ENCODE measurements at places on chromosomes 1 and 21.

- no peak overlapping the region for H3K4me3 ChIP-seq
- H3K36me3 ChIP-seq = no peaks in the 10 kb centered on the region
- H3K27ac ChIP-seq = no peak overlapping the region
- DNase-seq = no peak
- H3K4me1 ChIP-seq = no peaks in the 10 kb centered on the region
Observed at GRCh38 chr1:61591351-61591750, 133.6 kb downstream of the TM2D1 start.

DNA sequence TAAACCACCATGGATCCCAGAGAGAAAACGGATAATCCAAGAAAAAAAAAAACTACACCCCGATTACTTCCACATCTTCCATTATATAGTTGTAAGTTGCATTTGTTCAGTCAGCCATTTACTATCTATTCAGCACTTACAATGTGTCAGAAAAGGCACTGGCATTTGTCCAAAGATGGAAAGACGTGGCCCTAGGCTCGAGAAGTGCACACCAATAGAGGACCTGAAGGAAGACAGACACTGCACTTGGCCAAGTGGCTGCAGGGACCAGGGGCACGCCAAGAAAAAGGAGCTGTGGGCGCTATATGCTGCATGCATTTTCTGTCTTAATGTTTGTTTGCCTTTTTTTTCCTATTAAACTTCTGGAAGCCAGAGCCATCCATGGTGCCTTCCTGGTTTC lies 45.2 kb upstream of the LYST start:
- H3K27ac ChIP-seq = no peak overlapping the region
- H3K27me3 ChIP-seq = peaks cover 2% of the 10 kb centered on the region
- DNase-seq = no peak
- H3K4me3 ChIP-seq = no peak overlapping the region

GRCh38 chr1:7991504-7992440 lies 30.3 kb downstream of the PARK7 start:
- H3K27ac ChIP-seq = no peak overlapping the region
- H3K27me3 ChIP-seq = no peaks in the 10 kb centered on the region
- no peak for DNase-seq

- no peak overlapping the region for H3K4me3 ChIP-seq
- no peak overlapping the region for H3K27ac ChIP-seq
- DNase-seq = no peak
- H3K27me3 ChIP-seq = no peaks in the 10 kb centered on the region
- peaks cover 19% of the 10 kb centered on the region for H3K4me1 ChIP-seq
- peaks cover 43% of the 10 kb centered on the region for H3K36me3 ChIP-seq
Observed at GRCh38 chr1:220099826-220100225, 5.9 kb downstream of the IARS2 start.

DNA sequence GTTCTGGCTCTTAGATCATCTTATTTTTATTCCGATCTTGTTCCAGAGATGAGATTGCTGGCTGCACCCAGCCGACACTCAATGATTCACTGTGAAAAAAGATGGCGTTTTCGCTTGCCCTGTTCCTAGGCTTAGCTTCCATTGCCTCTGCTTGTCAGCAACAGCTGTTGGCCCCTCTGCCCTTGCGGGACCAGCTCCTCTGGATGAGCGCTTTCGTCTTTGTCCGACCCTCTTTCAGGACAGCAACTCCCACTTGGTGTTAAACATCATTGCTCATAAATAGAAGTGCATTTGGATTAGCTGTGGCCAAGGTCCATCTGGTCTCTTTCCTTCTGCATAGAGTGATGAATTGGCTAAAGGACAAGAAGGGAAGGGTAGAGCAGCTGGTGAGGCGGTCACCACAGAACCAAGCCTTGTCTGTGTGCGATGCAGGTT lies 43.5 kb upstream of the SCCPDH start:
- H3K27ac ChIP-seq = peak overlapping the region; percentile 11
- H3K27me3 ChIP-seq = no peaks in the 10 kb centered on the region
- no peaks in the 10 kb centered on the region for H3K36me3 ChIP-seq
- no peak overlapping the region for H3K4me3 ChIP-seq
- DNase-seq = no peak

GRCh38 chr1:39110325-39110851 lies 84.2 kb downstream of the NDUFS5 start:
- H3K36me3 ChIP-seq = no peaks in the 10 kb centered on the region
- no peak for DNase-seq
- peaks cover 9% of the 10 kb centered on the region for H3K4me1 ChIP-seq
- H3K27ac ChIP-seq = no peak overlapping the region
- no peak overlapping the region for H3K4me3 ChIP-seq

DNA sequence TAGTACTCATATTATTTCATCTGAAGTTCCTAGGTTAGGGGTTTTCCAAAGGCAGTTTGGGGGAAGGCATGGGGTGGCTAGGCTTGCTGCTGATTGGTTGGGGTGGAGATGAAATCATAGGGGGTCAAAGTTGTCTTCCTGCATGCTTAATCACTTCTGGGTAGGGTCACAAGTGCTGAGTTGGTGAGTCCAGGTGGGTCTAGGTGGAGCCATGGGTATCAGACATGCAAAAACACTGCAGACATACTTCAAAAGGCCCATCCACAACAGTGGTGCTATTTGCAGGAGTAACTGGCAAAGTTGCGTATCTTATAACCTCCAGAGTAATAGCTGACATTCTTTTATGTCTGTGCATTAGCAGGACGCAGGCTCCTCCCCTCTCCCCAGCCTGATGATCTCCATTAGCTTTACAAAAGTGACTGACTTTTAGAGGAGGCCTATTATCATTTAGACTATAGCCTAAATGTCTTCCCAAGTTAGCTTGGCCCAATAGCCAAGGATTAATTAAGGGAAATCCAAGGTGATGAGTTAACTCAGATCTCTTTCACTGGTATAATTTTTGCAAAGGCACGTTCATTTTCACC lies 374.4 kb upstream of the PRMT6 start:
- H3K27ac ChIP-seq = no peak overlapping the region
- no peak for DNase-seq
- H3K4me1 ChIP-seq = no peaks in the 10 kb centered on the region
- no peaks in the 10 kb centered on the region for H3K36me3 ChIP-seq
- H3K27me3 ChIP-seq = no peaks in the 10 kb centered on the region

- H3K27ac ChIP-seq = no peak overlapping the region
- peaks cover 6% of the 10 kb centered on the region for H3K4me1 ChIP-seq
- no peak overlapping the region for H3K4me3 ChIP-seq
- no peaks in the 10 kb centered on the region for H3K27me3 ChIP-seq
- no peak for DNase-seq
Observed at GRCh38 chr1:222045236-222045635, 303.3 kb upstream of the DUSP10 start.

DNA sequence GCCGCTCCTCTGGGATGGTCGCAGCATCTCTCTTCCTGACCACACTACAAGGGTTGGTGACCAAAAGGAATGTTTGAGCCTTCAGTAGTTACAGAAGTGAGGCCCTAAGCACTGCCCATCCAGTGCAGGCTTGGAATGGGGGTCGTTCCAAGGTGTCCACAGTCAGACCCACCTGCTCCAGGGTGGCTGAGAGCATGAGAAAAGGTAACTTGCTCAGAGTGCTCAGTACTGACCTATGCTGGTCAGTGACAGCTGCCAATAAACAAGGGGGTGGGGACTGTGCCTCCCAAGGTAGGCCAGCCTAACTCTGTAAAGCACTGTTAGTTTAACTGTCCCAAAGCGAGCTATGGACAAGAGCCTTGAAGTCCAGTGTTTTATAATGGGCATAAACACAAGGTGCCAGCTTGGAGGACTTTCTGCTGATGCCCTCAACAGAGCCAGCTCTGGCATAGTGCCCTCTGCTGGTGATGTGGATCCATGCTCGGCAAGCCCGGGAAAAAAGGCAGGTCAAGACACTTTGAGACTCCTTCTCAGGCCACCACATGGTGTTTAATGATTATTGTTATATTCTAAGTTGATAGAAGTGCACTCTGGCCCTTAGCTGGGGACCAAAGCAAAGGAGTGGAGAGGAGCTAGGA lies 78.1 kb upstream of the DNAH14 start:
- H3K4me3 ChIP-seq = no peak overlapping the region
- H3K4me1 ChIP-seq = no peaks in the 10 kb centered on the region
- no peaks in the 10 kb centered on the region for H3K36me3 ChIP-seq
- peaks cover 2% of the 10 kb centered on the region for H3K27me3 ChIP-seq
- H3K27ac ChIP-seq = no peak overlapping the region

- H3K27me3 ChIP-seq = peaks cover 3% of the 10 kb centered on the region
- no peak for DNase-seq
- peaks cover 8% of the 10 kb centered on the region for H3K36me3 ChIP-seq
Observed at GRCh38 chr1:34973326-34973725, 11.8 kb downstream of the TMEM35B start.

DNA sequence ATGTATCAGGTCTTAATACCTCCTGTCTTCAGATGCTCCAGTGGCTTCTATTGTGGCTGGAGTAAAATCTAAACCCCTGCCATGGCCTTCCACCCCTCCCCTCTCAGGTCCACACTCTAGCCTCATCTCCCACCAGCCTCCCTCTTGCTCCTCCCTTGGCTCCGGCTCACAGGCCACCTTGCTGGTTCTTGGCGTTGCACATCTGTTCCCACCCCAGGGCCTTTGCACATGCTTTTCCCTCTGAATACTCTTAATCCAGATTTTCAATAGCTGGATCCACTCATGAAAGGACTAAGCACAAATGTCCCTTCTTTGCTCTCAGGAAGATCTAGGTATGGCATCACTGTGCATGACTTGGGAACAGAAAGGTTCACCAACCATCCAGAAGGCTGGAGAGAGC lies 415.4 kb upstream of the VAMP3 start:
- no peaks in the 10 kb centered on the region for H3K27me3 ChIP-seq
- no peaks in the 10 kb centered on the region for H3K4me1 ChIP-seq
- H3K4me3 ChIP-seq = no peak overlapping the region

DNA sequence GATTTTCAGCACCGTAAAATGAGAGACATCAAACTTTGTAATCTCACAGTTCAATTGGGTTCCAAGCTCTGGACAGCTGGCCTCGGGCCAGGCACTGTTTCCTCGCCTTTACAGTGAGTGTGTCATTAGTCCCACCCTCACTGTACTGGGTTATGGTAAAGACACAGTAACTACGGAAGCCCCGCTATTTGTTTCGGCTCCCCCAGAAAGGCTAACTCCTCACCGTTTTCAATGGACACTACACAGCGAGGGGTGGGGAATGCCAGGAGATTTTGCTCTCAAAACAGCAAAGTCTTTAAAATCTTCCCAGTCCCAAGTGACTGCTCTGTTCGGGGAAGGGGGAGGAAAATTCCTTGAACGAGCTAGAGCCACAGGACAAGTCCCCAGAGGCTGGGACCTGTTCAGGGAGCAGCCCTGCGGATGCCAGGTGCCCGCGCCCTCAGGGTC lies 757 bp upstream of the SPSB1 start:
- no peak overlapping the region for H3K27ac ChIP-seq
- H3K4me1 ChIP-seq = peaks cover 15% of the 10 kb centered on the region
- DNase-seq = no peak
- no peaks in the 10 kb centered on the region for H3K27me3 ChIP-seq
- H3K4me3 ChIP-seq = peak overlapping the region; percentile 32

DNA sequence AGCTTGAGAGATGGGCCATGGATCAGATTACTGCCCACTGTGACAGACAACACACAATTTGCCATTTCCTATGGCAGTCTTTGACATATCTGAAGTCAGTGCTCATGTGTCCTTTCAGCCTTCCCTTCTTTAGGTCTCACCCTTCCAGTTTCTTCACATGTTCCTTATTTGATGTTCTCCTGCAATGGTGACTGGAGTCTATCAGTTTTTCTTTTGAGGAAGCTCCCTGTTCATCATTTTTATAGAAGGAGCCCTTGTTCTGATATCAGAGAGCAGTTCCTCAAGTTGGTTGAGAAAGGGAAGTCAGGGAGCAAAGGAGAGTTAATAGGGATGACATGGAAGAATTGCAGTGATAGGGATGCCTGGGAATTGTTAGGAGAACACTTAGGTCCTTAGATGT lies 42.2 kb downstream of the DISC1 start:
- peaks cover 12% of the 10 kb centered on the region for H3K36me3 ChIP-seq
- H3K4me1 ChIP-seq = no peaks in the 10 kb centered on the region
- H3K27ac ChIP-seq = no peak overlapping the region
- H3K4me3 ChIP-seq = no peak overlapping the region
